ENCODE measurements at places on chromosomes 1 and 21.

DNA sequence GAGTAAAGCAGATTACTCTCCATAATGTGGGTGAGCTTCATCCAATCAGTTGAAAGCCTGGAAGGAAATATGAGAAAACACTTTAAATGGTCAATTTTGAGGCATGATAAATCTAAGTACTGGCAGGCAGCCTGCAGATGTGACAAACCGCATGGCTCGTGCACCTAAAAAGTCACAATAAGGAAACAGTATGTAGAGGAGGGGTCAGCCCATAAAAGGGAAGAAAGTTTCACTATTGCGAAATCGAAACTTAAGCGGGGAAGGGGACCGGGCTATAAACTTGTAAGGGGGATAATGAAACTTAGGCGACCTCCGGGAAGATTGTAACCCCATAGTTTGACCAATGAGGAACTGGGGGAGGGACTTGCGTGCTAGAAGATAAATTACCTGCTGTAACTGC, 109.8 kb downstream of the PLPPR4 start:
- DNase-seq = no peak

DNA sequence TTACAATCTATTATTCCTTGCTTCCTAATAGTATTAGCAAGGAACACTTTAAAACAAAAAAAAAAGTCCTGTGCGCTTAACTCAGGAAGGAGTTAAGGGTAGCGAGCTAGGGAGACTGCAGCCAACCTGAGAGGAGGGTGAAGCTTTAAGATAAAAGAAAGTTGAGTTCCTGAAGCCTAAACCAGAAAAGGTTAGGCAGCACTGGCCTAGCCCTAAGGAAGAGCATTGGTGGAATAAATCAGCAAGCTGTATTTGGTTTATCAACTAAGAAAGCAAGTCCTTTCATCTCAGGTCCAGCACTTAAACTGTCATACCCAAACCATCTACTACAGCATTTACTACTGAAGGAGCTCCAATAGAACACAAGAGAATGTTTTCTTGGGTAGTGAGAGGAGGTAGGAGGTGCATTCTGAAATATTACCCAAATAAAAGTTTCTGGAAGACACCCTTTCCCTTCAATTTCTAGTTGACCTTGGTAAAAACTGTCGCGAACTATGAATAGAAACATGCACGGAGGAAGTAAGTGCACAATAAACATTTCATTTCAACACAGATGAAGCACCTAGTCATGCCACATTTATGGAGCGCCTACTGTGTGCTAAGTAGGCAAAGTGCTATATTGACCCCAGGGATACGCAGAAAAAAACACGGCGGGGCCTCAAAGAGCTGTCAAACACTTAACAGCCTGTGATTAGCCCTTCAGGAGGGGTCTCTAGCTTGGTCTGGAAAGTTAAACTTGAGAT, 1.3 kb downstream of the GLRX2 start:
- no peak for DNase-seq

DNA sequence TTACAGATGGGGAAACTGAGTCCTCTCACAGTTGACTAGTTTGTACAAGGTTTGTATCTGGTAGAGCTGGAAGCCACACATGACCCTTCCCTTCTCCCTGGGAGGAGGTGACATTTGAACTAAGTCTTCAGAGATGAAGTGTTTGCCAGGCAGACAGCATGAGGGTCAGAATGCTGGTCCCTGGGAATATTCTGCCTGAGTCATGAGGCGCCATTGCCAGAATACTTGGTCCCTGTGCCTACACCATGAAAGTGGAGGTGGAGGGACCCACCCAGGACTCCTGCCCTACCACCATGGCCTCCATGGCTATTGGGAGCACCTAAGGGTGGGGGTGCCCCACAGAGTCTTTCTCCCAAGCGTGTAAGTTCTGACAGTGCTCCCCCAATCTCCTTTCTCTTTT, 7.0 kb downstream of the RPS6KA1 start:
- no peak for DNase-seq

DNA sequence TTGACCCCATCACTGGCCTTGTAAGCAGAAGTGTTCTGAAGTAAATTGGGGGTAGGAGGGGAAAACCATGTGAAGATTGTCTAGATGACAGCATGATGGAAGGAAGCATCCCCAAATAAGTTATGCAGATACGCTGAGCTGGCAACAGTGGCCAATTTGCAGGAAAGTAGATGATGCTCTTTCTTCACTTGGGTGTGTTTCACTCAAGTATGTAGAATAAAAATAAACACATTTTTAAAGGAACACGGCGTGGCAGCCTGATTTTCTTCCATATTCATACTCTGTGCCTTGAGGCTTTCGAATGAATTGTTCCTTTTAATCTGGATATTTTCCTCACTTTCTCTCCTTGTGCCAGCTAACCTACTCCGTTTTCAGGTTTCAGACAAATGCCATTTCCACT, 295.5 kb upstream of the DPYD start:
- no peak for DNase-seq

- DNase-seq = no peak
These were observed 7.9 kb downstream of the GPR3 start for GRCh38 chr1:27400082-27400962.

GRCh38 chr1:10152709-10153284, 57.6 kb upstream of the KIF1B start:
- no peak for DNase-seq

DNA sequence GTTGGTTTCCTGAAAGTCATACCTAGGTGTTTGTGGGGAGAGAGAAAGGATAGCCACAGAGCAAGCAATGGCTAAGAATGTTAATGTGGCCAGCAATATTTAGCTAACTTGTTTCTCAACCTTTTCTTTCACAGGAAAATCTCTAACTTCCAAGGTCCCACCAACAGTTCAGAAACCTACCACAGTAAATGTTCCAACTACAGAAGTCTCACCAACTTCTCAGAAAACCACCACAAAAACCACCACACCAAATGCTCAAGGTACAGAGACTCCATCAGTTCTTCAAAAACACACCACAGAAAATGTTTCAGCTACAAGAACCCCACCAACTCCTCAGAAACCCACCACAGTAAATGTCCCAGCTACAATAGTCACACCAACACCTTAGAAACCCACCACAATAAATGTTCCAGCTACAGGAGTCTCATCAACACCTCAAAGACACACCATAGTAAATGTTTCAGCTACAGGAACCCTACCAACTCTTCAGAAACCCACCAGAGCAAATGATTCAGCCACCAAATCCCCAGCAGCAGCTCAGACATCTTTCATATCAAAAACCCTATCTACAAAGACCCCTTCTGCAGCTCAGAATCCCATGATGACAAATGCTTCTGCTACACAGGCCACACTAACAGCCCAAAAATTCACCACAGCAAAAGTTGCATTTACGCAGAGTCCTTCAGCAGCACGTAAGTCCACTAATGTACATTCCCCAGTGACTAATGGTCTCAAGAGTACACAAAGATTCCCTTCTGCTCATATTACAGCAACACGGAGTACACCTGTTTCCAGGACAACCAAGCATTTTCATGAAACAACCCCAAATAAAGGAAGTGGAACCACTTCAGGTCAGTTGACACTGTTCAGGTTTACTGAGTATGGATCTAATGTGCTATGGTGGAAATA, 15.3 kb downstream of the CD55 start:
- DNase-seq = no peak

GRCh38 chr1:172905452-172905851, 145.3 kb downstream of the TNFSF18 start:
- DNase-seq = no peak

GRCh38 chr1:45001011-45001481, 10.1 kb downstream of the HECTD3 start:
- DNase-seq = no peak

DNA sequence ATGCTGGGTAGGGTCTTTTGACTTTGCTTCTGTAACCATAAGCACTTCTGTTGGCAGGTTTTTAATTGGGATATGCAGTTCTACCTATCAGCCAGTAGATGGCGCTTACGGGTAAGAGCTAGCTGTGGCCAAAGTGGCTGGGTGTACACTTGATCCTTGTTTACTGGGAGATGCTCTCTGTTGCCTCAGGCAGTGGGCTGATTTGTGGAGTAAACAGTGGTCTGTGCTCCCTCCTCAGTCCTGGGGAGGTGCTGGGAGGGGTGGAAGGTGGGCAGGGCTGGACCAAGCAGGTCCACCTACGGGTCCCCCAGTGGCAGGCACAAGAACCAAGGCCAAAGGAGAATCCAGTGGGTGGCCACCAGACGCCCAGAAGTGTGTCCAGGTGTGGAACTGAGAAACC, 43.4 kb downstream of the RALGPS2 start:
- no peak for DNase-seq

DNA sequence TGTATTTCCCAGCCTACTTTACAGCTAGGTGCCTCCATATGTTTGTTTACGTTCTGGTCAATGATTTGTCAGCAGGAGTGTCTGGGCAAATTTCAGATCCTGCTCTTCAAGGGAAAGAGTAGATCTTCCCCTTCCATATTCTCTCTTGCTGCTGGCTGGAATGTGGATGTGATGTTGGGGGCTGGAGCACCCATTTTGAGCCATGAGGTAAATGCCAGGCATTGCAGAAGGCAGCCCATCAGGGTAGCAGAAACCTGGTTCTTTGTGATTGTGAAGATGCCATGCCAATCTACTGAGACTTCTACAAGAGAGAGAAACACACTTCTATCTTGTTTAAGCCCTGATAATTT, 25.1 kb downstream of the RUNX1 start:
- no peak for DNase-seq

DNA sequence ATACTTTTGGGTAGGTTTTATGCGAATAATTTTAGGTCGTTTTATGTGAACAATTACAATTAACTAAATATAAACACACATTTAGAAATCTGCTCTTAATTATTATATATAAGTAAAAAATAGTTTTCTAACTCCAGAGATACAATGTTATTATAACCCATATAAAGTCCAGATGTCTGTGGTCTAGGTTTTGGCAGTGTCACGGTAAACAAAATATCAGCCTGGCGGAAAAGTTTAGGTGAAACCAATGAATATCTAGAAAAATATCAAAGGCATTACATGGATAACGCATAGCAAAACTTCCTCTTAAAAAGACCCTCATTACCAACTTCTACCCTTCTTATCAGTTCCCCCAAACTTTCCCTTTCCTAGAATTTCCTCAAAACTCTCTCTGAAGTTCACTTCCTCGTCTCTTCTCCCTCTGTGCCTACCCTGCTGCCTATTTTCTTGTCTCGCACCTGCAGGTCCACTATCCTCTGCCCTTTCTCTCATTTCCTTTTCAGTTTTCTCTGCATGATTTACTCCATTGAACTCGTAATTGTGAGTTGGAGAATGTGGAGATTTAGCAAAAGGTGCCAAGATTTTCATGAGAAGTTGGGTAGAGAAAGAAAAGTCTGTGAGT, 21.8 kb downstream of the VTCN1 start:
- DNase-seq = no peak

- DNase-seq = no peak
These were observed 103.1 kb downstream of the RPS6KC1 start for GRCh38 chr1:213154056-213154685.

DNA sequence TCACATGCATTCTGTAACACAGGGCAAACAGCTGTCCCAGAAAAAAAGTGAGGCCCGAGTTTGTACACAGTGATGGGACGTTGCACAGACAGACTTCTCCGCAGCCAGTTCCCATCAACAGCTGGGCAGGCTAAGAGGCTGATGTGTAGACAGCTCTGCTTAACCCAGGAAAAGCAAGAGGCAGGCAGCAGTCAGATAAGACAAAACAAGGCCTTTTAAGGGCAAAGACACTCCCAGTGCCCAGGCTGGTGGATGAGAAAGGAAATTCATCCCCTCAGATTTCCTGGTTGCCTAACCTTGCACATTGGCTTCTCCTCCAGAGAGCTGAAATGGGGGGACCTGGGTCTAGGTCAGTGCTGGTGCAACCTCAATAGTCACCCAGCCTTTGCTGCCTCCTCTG, 17.2 kb upstream of the PHLDA3 start:
- no peak for DNase-seq

DNA sequence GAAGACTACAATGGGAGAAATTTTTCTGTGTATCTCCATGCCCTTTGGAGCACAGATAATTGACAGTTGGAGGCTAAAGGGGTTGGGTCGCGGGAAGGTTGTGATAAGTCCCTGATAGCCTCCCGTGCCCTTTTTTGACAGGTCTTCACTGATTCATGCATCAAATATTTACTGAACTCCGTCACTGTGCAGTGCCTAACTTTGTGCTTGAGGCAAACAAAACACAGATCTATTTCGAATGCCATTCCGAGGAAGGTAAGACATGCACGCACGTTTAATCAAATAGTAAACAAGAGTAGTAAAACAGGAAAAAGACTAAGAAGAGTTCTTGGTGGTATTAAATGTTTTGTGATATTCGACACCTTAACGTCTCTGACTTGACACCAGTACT, 494 bp upstream of the PIP5K1A start:
- peak; percentile 66 for DNase-seq

GRCh38 chr1:43834280-43835081, 99.1 kb upstream of the ARTN start:
- DNase-seq = no peak

- DNase-seq = no peak
These were observed 92.0 kb downstream of the USH2A start for GRCh38 chr1:216331211-216331610.

DNA sequence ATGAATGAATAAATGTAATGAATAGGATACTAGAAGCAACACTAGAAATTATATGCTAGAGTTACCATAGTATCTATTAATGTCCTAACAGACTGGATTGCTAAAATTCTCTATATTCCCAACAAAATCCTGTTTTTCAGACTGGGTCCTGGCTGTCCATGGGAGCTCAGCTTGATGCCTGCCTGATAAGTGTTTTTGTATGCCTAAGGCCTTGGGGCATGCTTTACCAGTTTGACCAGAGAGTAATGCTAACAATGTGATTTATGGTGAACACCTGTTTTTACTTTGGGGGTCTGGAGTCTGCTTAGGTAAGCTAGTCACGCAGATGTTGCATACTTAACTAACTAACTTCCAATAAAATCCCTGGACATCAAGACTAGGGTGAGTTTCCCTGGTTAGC, 318.8 kb upstream of the DEPDC1 start:
- DNase-seq = no peak

GRCh38 chr1:240906477-240906876, 294.5 kb upstream of the GREM2 start:
- DNase-seq = no peak

DNA sequence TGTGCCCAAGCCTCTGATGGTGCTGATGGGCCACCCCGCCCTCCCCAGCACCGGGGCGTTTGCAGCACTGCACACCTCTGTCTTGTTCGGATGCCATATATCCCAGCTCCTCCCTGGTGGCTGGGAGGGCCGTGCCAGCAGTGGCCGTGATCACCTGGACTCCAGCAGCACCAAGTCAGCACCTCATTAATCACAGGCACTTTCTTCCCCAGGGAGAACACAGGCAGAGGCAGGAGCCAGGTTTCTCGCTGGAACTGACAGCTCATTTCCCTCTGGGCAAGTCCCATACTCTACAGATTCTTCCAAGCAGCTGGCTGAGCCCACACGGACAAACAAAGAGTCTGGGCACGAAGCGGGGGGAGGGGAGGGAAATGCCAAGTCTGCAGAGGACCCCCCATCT, 141.7 kb upstream of the EDN2 start:
- no peak for DNase-seq

GRCh38 chr1:80450711-80451110, 1350.0 kb upstream of the ADGRL2 start:
- no peak for DNase-seq

- no peak for DNase-seq
These were observed 31.3 kb upstream of the GUCA2A start for GRCh38 chr1:42195841-42196240.

All from SW 1271 (cell line).